Suppressor macrophage treated with lipopolysaccharide for 1 hour (primary cell): ENCODE measurements at places on chromosomes 4 and X.

- peak; percentile 9 for DNase-seq
Observed at GRCh38 chr4:25878676-25879075, 15.9 kb upstream of the SEL1L3 start.

- DNase-seq = no peak
Observed at GRCh38 chr4:188005561-188005960, 10.0 kb downstream of the ZFP42 start.

DNA sequence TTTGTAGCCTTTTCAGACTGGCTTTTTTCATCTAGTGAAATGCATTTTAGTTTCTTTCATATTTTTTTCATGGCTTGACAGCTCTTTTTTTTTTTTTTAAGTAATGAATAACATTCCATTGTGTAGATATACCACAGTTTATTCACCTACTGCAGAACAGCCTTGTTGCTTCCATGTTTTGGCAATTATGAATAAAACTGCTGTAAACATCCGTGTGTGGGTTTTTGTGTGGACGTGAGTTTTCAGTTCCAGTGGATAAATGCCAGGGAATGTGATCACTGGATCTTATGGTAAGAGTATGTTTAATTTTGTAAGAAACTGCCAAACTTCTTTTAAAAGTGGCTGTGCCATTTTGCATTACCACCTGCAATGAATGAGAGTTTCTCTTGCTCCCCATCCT lies 160.8 kb downstream of the SOWAHB start:
- no peak for DNase-seq

GRCh38 chr4:168666531-168666930 lies 169.7 kb downstream of the PALLD start:
- no peak for DNase-seq

GRCh38 chr4:25635501-25635900 lies 20.1 kb upstream of the SLC34A2 start:
- DNase-seq = no peak

DNA sequence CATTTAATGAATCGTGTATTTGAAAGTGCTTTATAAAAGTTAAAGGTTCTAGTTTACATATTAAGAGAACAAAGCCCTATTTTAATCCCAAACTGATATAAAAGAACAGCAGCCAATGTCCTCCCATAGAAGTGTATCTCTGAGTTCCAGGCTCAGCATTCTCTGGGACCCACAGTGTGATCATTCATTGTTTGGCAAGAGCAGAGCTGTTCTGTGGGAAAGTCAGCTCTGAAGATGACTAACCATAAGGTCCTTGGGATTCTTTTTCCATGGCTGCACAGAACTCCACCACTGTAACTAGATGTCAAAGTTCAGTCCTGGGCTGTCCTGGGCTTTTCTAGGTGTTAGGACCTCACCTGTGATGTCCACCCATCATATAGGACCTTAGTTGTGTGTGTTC lies 157.0 kb upstream of the TLL1 start:
- DNase-seq = no peak

- DNase-seq = no peak
Observed at GRCh38 chrX:2183193-2183725, 317.5 kb downstream of the DHRSX start.

- DNase-seq = no peak
Observed at GRCh38 chr4:113469926-113470325, 291.6 kb downstream of the CAMK2D start.

GRCh38 chr4:153464068-153464467 lies 2.1 kb upstream of the TMEM131L start:
- no peak for DNase-seq

DNA sequence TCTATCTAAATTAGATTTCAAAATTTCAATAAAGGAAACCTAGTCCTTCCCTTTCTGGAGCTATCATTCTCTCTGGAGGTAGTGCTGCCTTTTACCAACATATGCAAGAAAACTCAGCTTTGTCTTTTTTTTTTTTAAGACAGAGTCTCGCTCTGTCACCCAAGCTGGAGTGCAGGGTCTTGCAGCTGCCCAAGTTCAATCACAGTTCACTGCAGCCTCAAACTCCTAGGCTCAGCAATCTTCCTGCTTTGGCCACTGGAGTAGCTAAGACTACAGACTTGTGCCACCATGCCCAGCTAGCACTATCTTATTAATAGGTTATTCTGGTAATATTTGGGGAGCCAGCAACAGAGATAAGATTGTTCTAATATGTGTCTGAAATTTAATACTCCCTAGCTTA lies 12.3 kb downstream of the AASDH start:
- DNase-seq = no peak

DNA sequence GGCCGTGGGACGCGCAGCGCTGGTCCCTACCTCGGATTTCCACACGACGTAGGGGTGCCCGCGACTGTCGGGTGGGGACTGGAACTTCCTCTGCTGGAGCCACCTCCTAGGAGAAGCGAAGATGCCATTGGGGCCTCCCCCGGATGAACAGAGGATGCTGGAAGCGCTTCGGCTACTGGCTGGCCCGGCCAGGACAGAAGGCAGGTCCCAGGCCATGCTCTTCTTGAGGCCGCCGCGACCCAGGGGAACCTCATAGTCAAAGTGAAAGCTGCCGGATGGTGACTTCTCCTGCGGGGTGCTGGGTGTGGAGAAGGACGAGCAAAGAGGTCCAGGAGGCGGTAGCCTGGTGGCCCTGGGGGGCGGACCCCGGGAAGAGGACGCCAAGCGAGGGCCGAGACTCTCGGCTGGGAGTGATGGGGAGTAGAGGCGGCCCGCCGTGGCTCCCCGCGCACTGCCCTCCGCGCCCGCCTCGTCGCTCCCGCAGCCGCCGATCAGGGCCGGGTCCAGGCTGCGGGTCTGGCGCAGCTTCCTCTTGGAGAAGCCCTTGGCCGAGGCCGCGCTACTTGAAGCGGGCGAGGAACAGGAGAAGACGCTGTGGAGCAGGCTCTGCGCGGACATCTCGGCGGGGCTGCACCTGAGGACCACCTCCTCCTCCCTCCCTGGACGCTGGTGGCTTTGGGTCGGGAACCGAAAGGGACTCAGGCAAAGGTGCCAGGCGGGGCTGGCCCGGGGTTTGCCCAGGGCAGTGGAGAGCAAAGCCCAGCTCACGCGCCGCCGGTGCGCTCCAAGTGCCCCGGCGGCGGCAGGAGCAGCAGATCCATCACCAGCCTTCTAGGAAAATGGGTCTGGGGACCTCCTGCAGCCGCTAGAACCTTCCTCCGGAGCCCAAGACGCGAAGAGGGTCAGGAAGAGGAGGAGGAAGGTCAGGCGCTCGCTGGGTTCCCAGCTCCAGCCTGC lies 1.2 kb downstream of the ARHGAP6 start:
- no peak for DNase-seq

DNA sequence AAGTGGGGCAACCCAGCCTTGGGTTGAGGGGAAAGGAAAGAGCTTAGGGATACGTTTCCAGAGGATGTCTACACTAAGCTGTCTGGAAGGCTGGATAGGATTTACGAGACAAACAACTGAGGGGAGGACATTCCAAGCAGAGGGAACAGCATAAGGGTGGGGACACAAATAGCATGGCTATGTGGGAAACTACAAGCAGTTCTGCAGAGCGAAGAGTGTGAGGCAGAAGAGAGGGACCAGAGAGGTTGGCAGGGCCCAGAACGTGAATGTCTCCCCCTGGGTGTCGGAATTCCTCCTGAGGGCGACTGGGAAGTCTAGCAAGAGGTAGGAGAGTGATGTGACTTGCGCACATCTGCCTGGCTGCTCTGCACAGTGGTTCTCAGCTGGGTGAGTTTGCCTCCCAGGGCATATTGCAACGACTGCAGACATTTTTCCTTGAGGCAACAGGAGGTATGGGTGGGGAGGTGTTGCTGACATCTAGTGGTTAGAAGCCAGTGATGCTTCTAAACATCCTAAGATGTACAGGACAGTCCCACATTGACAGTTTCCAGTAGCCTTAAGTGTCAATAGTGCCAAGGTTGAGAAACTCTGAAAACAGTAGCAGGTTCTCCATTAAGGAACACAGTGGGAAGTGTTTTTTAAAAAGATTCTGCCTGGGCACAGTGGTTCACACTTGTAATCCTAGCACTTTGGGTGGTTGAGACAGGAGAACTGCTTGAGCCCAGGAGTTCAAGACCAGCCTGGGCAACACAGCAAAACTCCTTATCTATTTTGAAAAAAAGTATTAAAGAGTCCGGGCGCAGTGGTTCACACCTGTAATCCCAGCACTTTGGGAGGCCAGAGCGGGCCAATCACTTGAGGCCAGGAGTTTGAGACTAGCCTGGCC lies 9.2 kb downstream of the NDUFA1 start:
- peak; percentile 58 for DNase-seq

- peak; percentile 93 for DNase-seq
Observed at GRCh38 chr4:8221476-8221875, 22.4 kb downstream of the SH3TC1 start.

GRCh38 chrX:95878874-95879273 lies 805.8 kb upstream of the DIAPH2 start:
- DNase-seq = no peak

- DNase-seq = peak; percentile 91
Observed at GRCh38 chr4:124712372-124713184, at the start of gene ANKRD50. Gene ANKRD50, minus strand, starts transcription at chr4:124712732. Its CDS starts 2,221 bp downstream, at chr4:124710511.

DNA sequence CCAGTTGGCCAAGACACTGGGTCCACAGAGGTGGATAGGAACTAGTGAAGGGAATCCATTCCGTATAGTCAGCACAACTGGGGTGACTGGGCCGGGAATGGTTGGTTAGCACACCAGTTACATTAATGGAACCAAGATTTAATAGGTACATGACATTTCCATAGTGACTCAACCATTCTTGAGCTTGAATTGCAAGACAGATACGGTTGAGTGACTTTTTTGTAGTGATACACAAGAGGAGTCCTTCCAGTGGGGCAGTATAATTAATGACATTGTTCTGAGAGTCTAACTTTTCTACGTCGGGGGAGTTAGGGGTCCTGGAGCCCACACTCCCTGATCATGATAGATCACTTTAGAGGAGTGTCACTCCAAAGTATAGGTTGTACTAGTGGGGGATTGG lies 211.6 kb upstream of the CXCL13 start:
- DNase-seq = no peak

DNA sequence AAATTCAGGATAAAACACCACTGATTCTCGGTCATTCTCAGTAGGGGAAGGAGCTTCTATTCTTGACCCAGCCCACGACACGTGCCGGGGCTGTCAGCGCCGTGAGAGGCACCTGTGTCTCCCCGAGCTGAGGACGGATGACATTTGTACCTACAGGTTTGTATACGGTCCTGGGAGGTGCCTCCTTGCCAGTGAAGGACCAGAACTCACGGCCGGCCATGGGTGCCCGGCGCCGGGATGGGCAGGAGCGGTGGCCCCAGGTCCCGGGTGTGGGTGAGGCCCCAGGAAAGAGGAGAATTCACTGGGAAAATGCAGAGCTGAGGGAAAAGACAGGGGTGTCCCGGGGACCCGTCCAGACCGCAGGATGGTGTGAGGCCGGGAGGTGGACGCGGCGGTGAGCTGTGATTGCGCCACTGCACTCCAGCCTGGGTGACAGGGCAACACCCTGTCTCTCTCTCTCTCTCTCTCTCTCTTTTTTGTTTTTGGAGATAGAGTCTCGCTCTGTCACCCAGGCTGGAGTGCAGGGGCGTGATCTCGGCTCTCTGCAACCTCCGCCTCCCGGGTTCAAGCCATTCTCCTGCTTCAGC lies 48.9 kb upstream of the PPP2R3B start:
- DNase-seq = no peak

DNA sequence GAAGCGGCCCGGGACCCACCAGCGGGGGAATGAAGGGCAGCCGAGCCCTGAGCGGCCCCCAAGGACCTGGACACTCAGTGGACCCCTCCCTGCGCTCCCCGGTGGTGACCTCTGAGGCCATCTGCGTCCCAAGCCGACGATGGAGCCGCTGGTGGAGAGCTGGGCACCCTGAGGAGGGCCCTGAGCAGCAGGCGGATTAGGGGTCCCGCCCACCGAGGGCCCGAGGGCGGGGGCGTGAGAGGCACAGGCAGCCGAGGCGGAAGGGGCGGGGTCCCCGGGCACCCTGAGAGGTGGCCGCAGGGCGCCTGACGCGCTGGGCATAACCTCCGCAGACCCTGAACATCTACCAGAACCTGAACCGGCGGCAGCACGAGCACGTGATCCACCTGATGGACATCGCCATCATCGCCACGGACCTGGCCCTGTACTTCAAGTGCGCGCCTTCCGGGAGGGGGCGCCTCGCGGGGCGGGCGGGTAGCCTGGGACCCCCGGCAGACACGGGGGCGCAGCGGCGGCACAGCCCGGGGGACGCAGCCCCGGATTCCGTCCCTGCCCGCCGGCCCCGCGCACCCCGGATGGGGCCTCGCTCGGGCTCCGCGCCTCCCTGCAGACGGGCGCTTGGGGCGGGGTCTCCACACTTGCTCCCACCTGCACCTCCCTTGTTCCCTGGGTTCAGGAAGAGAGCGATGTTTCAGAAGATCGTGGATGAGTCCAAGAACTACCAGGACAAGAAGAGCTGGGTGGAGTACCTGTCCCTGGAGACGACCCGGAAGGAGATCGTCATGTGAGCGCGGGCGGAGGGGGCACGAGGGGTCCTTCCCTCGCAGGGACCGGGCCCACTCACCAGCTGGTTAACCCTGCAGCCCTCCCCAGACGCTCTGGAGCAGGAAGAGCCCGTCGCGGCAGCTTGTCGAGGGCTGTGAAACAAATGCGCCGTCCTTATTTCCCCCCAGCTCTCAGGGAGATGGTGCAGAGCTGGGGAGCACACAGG lies 10.3 kb downstream of the ATP5ME start:
- DNase-seq = peak; percentile 37

DNA sequence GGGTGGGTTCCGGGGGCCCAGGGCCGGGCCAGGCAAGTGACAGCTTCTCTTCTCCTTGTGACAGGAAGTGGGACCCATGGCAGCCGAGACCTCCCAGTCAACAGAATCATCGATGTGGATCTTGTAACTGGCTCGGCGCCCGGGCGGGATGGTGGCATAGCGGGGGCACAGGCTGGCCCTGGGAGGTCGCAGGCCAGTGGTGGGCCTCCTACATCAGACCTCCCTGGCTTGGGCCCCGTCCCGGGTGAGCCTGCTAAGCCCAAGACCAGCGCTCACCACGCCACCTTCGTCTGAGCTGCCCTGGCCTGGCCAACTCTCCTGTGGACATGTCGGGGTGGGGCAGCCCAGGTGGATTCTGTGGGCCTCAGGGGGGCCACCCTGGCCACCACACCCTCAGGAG lies 2.4 kb upstream of the HGFAC start:
- DNase-seq = no peak

DNA sequence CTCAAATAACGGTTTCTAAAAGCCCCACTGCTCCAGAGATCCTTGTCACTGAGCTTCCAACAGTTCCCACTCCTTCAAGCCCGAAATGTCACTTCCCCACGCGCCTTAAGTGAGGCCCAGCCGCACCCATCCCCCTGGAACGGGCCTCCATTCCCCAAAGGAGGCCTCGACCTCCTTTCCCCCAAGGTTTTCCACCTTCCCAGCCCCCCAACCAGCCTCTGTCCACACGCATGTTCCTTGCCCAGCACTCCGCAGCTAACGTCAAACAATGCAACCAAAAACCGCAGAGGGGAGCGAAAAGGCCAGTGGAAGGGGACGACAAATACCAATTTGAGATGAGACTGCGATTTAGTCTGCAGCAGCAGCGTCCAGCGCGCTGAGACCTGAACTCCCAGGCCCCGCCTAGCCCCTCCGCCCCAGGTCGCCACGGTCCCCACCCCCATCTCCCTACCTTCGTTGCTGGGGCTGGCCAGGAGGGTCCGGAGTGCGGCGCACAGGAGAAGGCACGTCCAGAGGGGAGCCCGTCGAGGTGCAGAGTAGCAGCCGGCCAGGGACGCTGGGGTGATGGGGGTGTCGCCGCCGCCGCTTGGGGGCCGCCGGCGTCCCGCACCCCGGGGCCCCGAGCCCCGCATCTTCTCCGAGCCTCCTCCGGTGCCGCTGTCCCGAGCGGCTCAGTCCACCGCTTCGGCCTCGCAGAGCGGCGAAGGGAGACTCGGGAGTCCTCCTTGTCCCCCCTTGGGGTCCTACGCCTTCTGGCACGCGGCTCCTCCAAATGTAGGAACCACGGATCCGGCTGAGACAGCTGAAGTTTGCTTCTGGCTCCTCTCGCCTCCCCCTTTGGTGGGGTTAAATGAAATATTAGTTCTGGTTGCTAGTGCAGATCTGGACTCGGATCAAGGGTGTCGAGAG lies 924 bp downstream of the EPHA5 start:
- DNase-seq = peak; percentile 1
